ENCODE measurements at places on chromosomes 16 and 17.

GRCh38 chr16:84821728-84822689, 2.2 kb downstream of the CRISPLD2 start:
- no peak for DNase-seq

DNA sequence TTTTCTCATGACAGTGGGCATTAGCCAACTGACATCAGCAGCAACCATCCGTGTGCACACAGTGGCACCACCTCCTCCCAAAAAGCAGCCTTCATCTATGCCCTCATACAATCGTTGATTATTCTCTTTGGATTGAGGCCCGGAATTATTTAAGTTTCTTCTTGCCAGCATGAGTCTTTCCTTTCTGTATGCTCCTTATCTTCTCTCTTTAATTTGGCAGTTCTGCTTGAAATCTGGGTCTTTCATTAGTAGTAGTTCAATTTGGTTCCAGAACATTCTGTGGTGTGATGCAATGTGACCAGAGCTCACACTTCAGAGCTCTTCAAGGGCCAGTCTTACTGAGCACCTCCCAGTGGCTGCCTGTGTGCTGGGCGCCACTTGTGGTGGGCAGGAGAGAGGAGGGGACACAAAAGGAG, 52.2 kb upstream of the STH start:
- no peak for DNase-seq

- DNase-seq, result no peak
These were observed 268.5 kb downstream of the C16orf95 start for GRCh38 chr16:87048730-87049115.

GRCh38 chr17:6101706-6102105, 31.5 kb downstream of the WSCD1 start:
- no peak for DNase-seq

GRCh38 chr17:75249564-75249963, 11.8 kb downstream of the GGA3 start:
- DNase-seq, result no peak

- DNase-seq, result no peak
These were observed 13.7 kb downstream of the RNF213 start for GRCh38 chr17:80274331-80274730.
